HuH-7 (cell line): ENCODE measurements at places on chromosomes 2 and 18.
A peak's percentile ranks its signal among the peaks of the same experiment; 100 is the strongest.

DNA sequence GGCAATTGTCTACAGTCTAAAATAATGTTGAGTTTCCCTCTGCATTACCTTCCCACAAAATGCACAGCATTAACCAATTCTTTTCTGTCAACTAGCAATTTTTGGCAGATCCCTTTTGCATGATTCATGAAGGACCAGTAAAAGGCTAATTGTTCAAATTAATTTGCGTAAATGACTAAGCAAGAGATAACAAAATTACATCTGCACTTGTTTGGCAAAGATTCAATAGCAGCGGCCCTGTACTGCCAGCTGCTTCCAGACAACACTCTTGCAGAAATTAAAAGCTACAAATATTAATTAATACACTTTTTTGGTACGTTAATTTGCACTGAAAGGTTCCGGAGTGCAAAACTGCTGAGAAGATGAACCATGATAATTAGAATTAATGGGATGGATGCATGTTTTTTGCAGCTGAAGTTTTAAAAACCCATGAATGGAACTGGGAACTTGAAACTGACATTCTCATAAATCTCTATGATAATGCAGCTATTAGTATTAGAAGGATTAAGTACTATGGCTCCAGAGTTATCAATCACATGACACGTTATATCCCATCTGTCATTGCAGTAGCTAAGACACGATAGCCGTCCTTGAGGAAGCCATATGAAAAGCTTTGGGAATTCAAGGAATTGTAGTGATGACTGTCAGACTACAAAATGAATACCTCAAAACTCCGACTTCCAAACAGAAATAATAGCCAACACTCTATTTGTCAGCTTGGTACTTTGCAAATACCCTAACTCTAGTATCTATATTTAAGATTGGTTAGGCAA lies 1268.3 kb upstream of the ACVR2A start:
- DNase-seq, result no peak

GRCh38 chr2:205730701-205731582 lies 48.6 kb downstream of the NRP2 start:
- no peak for DNase-seq

DNA sequence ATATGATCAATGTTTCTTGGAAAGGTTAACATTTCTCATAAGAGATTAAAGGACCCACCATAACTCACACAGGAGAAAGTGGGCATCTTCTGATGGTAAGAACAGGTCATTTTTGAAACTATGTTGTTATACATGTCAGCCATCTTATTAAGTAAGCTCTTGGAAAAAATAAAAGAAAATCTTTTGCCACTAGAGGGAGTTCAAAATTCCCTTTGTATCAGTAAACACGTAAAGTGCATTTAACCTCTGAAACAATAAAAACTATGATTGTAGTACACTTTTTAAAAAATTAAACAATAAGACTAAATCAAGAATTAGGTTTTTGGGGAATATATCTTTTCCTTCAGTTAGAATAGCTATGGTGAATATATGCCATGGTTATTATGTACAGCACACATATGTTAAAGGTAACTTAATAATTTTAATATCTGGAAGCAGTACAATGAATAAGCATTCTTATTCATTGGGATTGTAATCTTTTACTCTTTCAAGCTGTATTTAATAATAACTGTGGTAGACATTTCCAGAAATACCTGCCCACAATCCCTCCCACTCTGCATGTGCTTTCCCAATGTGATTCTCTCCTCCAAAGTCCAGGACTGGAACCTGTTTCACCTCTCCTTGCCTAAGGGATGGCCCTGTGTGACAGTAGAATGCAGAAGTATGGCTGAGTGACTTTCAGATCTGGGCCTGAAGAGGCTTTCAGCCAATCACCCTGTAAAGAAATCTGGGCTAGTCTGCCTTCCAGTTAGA lies 64.2 kb downstream of the RBMS1 start:
- DNase-seq, result no peak

GRCh38 chr2:68689553-68690537 lies 44.8 kb upstream of the ARHGAP25 start:
- DNase-seq, result no peak

- no peak for DNase-seq
Observed at GRCh38 chr2:17762451-17762850, 8.5 kb downstream of the GEN1 start.

- DNase-seq, result no peak
Observed at GRCh38 chr2:29940706-29941105, 19.3 kb upstream of the ALK start.

DNA sequence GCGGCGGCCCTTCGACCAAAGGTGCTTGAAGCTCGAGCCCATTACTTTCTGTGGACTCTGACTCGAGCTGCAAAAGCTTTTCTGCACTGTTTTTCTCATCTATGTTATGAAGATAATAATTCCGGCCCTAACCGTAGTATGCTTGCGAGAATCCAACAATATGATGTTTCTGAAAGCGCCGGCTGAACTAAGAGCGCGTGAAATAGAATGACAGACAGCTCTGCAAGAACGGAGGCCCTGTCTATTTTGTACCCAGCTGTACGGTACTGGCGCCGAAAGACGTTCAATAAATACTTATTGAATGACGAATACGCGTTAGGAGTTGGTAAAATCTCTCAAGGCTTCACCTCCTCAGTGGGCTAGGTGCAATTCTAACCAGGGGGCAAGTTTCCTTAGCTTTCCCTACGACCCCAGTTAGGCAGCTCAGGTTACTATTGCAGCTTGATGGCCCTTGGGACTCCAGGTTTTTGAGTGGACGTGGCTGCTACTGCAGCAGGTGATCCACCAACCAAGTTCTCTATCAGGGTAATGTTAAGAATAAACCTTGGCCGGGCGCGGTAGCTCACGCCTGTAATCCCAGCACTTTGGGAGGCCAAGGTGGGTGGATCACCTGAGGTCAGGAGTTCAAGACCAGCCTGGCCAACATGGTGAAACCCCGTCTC lies 570 bp downstream of the SCRN3 start:
- peak; percentile 20 for DNase-seq
